ENCODE measurements at places on chromosomes 3 and 15. TPM values are rescaled to one million over a fixed set of nuclear protein-coding genes. Genes with fewer than 3 reads are reported as not detected.

GRCh38 chr3:129034642-129035041 lies 25.9 kb upstream of the GP9 start:
- DNase-seq: peak; percentile 19

DNA sequence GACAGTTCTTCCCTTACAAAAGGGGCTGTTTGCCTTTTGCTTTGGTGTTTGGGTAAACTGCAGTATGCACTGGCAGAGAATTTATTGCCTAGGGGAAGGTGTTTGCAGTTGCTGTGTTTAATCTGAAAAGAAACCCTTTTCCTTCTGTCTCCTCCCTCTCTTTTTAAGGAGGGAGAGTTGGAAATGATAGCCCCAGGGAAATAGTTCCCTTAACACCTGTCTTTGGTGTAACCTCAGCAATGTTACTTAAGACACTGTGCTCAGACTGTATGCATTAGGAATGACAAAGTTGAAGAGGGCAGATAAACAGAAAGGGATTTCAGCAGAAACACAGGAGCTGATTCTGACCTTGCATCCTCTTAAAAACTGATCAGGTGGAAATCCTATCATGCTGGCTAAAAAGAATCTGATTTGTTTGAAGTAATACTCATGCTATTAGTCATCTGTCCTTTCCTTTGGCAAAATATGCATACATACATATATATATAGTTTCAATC lies 125.4 kb downstream of the TP63 start:
- DNase-seq: no peak

MME gene
- 1.5 TPM for total RNA-seq

PRR20G gene
- not detected for total RNA-seq

DNA sequence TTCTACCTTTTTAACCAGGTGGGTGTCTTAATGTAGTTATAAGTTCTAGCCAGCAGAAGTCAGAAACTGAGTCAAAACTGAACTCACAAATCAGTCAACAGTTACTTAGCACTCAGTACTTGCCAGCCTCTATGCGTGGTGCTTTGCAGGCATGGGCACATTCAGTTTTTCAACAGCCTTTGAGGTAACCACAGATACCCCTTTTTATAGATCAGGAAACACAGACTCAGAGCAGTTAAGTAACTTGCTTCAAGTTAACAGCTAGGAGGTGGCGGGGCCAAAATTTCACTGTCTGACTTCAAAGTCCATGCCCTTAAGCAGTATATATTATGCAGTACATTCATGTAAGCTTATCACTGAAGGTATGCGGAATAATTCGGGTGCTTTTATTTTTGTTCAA lies 139.4 kb downstream of the FHIT start:
- no peak for DNase-seq

DNA sequence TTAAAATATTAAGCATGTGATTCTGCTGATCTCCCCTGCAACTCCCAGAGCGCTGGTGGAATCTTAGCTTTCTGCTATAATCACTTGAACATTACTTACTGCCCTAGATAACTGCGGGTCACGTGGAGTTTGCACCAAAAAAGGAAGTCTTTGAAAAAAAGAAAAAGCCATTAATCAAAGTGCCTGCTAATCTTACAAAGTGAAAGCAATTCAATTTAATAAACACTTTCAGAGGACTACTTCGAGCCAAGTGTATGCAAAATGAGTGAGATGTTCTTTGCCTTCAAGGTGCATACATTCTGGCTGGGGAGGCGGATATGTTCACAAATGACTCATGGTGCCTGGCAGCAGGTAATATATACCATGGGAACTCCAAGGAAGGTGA lies 109.9 kb upstream of the GAP43 start:
- DNase-seq: no peak

- no peak for DNase-seq
Measured at GRCh38 chr15:88813960-88814359, 10.7 kb downstream of the ACAN start.

DNA sequence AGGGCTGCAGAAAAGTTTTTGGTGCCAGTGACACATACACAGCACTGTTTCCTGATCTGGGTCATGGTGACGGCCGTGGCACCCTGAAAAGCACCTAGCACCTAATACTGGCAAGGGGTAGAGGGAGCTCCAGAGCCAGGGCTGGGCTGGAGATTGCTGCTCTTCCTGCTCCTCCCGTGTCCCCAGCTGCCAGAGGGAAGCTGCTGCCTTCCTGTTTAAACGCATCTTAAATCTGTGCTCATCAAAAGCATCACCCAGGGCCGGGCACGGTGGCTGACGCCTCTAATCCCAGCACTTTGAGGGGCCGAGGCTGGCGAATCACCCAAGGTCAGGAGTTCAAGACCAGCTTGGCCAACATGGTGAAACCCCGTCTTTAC lies 156.7 kb upstream of the MEF2A start:
- peak; percentile 42 for DNase-seq

MRPL47 gene
- 21.8 TPM for total RNA-seq

DNA sequence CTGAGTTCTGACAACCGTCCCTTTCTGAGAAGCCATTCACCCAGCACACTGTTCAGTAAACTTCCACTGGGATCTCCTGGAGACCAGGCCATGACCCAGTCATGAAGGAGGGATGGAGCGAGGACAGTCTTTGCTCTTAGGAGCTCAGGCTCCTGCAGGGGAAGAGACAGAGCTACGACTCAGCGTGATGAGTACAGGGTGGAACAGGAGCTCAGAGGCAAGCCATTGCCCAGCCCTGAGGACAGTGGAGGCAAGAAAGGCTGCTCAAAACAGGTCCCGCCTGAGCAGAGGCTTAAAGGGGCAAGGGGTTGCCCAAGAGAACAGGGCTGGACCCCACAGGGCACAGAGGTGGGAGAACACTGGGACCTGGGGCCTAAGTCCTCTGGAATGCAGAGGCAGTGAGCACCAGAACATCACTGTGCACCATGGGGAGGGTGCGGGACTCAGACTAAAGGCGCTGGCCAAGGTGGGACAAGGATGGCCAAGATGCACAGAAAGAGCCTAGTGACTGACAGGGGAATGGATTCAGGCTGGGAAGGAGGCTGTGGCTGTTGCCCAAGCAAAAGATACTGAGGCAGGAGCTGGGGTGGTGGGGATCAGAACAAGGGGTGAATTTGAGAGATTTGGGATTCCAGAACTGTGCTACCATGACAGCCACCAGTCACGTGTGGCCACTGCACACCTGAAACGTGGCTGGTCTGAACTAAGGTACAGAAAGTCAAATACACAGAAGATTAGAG lies 25.8 kb downstream of the TMEM43 start:
- DNase-seq: no peak

EHHADH gene
- total RNA-seq: 6.9 TPM

DNA sequence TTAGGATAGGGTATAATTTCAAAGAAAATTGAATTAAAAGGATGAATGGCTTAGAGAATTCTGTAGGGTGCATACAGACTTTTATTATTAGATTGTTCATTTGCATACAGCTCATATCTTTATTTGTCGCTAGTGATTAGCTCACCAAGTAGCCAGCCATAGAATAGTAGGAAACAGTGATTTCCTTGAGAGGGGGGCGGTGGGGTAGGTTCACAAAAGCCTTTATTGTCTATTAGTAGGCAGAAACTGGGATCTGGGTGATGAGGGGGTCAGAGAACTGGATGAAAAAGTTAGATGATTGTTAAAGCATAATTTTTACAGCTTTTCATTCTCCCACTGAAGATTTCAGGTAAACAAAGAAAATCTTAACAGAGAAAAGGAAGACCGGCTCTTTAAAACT lies 77.6 kb upstream of the RAP2B start:
- no peak for DNase-seq

- DNase-seq: no peak
Measured at GRCh38 chr15:95912280-95912625, 418.2 kb upstream of the NR2F2 start.

PLSCR4 gene
- total RNA-seq: 50.9 TPM

MORC1 gene
- not detected for total RNA-seq

- no peak for DNase-seq
Measured at GRCh38 chr3:130543322-130543721, 26.3 kb downstream of the COL6A6 start.

- no peak for DNase-seq
Measured at GRCh38 chr3:8112587-8112986, 389.0 kb upstream of the LMCD1 start.

GRCh38 chr15:44682211-44682610 lies 18.7 kb upstream of the SPG11 start:
- DNase-seq: no peak
